ENCODE measurements at places on chromosomes 2 and 18.

- DNase-seq, result no peak
Observed at GRCh38 chr2:165239230-165239629, at the start of gene SCN2A. SCN2A (plus strand) TSS chr2:165239414; CDS start chr2:165295824, 56,410 bp downstream.

DNA sequence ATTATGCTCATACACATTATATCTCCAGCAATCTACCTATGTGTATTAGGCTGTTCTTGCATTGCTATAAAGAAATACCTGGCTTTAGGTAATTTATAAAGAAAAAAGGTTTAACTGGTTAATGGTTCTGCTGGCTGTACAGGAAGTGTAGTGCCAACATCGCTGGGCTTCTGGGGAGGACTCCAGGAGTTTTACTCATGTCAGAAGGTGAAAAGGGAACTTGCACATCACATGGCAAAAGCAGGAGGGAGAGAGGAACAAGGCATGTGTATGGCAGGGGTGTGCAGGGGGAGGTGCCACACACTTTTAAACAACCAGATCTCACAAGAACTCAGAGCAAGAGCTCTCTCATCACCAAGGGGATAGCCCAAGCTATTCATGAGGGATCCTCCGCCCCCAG is 715.4 kb upstream of the ZEB2 start:
- no peak for DNase-seq

DNA sequence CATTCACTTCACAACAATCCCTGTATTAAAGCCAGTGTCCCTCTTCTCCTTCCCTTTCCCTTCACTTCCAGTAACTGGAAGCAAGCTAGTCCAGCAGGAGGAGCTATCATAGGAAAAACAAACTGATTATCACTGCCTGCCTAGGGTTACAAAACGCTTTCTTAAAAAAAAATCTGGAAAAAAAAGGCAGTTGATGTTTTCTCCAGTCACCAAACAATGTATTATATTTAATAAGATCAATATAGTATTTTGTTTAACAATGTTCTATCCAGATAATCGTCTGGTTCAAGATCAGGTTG is 78.8 kb upstream of the ITGB6 start:
- DNase-seq, result no peak

DNA sequence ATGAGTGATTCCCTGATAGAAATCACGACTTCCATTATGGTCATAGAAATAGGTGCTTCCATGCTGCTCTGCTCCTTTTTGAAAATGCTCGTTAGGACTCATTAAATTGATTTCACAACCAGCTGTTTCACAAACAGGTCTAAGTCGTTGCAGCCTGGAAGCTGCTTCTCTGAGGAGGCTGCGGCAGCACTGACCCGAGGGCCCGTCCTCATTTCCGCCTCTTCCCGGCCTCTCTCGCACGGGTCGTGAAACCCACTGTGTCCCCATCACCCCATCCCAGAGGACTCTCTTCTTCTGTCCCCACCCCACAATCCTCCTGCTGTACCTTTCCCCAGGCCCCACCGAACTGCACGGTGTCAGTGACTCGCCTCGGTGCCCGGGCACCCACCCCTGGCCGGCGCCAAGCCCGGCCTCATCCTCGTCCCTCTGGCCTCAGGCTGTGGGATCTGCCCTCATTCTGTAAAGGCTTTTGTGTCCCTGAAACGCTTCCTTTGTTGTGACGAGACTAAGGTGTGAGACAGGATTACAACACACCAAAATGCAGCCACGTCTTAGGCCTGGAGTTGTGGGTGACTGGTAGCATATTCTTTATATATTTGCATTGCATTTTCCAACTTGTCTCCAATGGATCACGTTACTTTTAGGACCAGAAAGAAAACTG is 112.7 kb upstream of the CTDP1 start:
- DNase-seq, result no peak

DNA sequence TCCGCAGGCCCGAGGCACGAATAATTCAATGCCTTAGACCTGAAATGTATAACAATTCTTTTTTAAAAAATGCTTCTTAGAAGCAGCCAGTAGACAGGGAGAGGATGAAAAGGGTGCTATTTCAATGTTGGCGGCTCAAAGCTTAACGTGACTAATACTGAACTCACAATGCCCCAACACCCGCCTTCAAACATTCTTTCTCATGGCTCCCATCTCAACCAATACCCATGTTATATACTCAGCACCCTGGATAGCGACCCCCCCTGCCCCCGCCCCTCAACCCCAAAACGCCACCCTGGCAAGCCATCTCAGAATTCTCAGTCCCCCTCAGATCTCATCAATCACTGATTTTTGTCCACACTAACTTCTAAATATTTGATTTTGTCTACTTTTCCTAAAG is 4.4 kb downstream of the FBXO41 start:
- DNase-seq, result no peak

DNA sequence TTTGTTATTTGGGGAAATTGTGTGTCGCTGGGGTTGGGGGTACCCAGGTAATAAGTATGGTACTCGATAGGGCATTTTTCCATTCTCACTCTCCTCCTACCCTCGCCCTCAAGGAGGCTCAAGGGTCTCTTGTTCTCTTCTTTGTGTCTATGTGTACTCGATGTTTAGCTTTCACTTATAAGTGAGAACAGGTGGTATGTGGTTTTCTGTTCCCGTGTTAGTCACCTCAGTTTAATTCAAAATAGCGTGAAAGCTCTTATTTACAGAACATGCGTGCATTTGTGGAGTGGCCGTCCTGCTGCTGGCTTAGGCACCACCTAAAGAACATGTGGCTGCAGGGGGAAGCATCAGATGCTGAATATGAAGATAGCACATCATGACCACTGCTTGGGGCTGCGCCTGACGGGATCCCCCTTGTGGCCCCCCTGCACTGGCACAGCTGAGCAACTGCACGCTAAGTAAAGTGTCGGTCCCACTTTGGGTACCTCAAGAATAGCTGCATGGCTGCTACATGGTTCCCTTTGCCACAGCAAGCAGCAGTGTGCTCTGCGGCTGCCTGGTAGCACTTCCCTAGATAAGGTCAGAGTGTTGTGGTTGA is 569.0 kb downstream of the DCDC2C start:
- DNase-seq, result no peak

GRCh38 chr2:170377500-170378207 is 199.7 kb downstream of the MYO3B start:
- DNase-seq, result no peak

DNA sequence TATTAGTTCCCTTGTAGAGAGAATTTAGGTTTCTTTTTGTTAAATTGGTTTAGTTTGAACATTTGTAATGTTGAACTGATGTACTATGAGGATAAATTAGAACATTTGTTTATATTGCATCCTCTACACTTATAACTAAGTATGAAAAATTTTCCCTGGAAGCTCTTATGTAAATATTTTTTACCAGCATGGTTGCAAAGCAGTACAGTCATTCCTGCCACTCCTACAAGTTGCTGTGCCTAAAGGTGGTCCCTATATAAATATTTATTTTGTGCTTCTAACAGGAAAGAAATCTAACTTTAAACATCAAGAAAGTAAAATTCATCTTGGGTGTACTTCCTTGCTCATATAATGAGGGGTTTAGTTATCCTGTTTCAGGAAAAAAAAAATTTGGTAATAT is 14.2 kb downstream of the TWSG1 start:
- no peak for DNase-seq

DNA sequence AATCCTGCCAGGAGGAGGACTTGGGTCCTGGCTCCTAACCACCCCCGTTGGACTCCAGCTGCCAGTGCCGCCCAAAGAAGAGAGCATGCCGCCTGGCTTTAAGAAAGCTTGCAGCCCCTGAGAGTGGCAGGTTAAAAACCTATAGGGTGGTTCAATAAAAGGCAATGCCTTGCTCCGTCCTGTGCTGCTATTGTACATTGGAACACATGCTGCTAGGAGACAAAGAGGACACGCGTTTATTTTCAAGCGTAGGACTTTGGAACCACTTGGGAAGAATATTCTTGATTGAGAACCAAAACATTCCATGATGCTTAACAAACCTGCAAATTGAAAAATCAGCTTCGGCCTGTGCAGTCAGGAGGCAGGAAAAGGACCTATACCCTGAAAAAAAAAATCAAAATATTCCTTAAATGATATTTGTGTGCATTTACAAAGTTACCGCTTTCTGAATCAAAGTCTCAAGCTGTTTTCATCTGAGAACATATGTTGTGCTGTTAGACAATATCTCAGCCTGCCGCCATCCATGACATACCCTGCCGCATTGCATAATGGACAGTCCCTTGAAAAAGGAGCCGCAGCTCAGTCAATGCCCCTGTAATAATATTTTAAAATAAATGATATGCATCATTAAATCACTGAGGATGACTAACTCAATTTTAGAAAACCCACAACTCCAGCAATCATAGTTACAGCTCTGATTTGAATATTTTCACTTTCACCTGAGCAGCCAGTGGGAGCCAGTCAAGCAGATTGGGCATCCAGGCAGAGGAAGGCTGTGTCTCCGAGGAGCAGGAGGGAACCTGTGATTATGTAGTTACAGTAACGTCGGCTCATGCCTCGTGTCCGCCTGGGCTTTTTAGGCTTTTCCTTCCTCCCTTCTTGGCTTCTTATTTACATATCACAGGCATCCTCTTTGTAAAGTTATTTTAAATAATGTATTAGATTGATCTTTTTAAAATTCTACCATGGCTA is 805.6 kb upstream of the FANCL start:
- no peak for DNase-seq

GRCh38 chr2:69521747-69522146 is 84.5 kb upstream of the NFU1 start:
- DNase-seq, result no peak

DNA sequence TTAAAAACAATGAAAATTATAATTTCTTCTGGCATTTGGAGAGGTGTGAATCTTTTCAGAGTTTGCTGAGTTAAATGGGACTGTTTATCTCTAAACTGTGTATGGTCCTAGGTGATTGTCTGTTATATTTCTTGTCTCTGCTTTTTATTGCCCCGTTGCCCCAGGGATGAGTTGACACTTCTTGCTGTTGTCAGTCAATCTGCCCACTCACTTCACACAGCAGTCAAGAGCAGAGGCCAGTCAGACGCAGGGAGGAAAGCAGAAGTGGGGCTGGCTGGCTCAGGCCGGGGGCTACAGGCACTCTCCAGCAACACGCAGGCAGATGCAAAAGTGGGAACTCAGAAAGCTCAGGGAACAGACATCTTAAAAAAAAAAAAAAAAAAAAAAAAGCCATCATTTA is 365.2 kb downstream of the CLIP4 start:
- no peak for DNase-seq

DNA sequence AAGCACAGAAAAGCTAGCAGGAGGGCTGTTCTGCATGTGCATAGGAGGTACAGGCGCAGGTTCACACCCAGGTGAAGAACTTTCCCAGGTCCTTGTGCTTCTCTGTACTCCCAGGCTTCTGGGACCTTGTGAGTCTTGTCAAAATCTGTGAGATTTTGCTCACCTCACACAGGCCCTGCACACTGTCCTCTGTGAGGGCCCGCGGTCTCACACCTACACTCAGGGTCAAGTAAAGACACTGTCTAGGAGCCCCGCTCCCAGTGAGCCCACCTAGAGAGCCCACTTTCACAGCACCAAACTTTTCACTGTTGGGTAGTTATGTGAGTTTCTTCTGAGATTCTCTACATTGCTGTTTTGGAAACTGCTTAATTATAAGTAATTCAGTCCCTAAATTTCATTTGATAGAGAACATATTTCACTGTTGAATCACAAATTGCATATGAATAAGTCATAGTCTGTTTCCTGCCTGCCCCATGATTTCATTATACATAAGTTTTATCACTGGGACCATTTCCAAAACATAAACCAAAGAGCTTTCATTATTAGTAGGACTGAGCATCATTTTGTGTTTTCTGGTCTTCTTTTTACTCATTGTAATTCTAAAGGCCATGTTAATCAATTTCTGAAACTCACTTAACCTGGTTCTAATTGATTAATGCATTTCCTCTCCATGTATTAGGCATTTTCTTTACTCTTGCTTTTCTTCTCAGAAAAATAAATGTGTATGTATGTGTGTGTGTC is 234.2 kb upstream of the SPOPL start:
- DNase-seq, result no peak

- DNase-seq, result no peak
Observed at GRCh38 chr2:26640331-26640745, 828 bp downstream of the CIB4 start.

GRCh38 chr18:24988253-24988840 is 363.6 kb downstream of the ZNF521 start:
- DNase-seq, result no peak

DNA sequence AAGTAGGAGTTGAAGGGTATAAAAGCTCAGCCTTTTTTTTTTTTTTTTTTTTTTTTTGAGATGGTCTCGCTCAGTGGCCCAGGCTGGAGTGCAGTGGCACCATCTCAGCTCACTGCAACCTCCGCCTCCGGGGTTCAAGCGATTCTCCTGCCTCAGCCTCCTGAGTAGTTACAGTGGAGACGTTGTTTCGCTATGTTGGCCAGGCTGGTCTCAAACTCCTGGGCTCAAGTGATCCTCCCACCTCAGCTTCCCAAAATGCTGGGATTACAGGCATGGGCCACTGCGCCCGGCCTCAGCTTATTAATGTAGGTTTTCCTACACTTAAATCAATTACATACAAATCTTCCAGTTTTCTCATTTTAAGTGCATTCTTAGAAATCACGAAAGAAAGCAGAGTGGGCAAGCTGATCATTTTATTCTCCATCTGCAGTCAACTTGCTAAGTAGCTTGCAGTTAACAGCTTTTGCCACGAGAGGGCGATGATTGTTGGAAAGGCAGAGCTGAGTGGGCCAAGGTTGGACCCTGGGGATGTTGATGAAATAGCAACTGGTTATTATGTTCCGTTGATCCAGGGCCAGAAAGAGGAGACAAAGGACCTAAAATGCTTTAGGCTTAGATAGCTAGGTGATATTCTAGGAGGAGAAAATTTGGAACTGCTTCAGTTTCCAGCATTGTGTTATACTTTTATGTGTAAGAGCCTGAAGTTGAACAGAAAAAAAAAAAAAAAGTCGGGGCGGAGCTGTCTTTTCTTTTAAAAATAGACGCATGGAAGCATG is 234.4 kb upstream of the EPAS1 start:
- peak; percentile 83 for DNase-seq

DNA sequence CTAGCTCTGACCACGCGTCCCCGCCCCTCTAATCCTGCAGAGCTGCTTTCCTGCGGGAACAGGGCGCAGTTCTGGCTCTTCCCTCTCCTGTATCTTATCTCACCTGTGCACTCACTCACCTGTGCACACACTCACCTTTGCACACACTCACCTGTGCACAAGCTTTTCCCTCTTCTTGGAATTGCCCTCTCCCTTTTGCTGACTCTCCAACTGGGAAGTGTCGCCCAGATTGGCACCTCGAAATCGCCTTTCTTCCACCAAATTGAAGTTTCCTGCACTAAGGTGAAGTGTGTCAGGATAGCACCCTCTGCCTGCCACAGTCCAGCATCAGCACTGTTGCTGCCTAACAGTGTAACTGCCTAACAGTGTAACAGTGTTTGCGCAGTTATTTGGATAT is 566 bp upstream of the CMPK2 start:
- peak; percentile 48 for DNase-seq

DNA sequence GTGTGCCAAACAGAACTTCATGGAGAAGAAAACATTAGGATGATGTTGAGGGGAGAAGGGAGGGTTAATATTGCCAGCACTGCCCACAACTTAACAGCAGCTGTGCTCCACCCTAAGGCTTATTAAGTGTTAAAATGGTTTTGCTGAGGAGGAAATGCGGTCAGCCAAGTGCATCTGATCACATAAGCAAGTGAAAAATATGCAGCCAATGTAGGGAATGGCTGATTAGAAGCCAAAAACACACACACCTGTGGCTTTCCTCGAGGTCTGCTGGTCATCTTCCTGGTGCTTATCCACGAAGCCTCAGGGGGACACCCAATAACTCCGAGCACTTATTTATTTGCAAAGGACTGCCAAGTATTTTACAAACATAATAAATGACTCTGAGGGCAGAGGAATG is 66.3 kb upstream of the GPR45 start:
- no peak for DNase-seq

- no peak for DNase-seq
Observed at GRCh38 chr18:285817-286216, 18.0 kb upstream of the THOC1 start.

GRCh38 chr2:189483980-189484740 is 42.9 kb downstream of the WDR75 start:
- DNase-seq, result no peak
